ENCODE measurements at places on chromosomes 4 and X.

- no peak for DNase-seq
Observed at GRCh38 chrX:53093177-53093655, 726 bp upstream of the KANTR start.

DNA sequence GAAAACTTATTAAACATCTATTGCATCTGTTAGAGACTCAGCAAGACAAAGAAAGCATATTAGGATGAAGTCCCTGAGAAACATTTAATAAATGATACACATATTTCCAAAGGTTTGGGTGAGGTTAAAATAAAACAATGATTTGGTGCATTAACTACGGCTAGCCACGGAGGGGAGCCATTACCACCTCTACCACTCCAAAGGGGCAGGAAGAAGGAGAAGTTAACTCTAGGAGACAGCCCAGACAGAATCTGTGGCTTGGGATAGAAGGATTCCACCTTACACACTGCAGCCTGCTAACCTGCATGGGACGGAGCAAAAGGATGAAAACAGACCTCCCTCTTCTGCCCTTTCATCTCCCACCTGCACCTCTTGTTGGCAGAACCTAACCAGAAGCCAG is 189.1 kb upstream of the C1QTNF7 start:
- peak; percentile 26 for DNase-seq

DNA sequence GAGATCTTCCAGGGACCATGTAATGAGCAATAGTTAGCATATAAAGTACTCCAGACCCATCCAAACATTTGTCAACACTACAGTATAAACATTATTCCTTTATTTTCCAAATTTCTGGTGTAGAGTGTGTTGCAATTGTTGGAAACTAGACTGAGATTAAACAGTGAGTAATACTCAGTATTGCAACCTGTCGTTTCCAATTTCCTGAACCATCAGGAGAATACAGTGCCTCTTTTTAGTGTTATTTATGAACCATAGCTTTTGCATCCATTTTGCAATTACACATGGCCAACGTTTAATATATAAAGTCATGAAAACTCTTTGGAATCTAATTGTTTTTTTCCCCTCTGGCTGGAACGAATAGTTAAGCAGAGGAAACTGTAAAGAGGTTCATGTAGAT is 58.3 kb upstream of the DHRSX start:
- DNase-seq, result no peak

- no peak for DNase-seq
Observed at GRCh38 chr4:75490155-75490554, 24.0 kb downstream of the RCHY1 start.

- no peak for DNase-seq
Observed at GRCh38 chr4:115259642-115260041, 146.2 kb upstream of the NDST4 start.

GRCh38 chr4:97866821-97867556 is 276.3 kb downstream of the STPG2 start:
- no peak for DNase-seq

GRCh38 chr4:23373261-23373660 is 516.6 kb downstream of the PPARGC1A start:
- peak; percentile 9 for DNase-seq

GRCh38 chr4:150136481-150136880 is 58.2 kb downstream of the DCLK2 start:
- DNase-seq, result no peak

- DNase-seq, result no peak
Observed at GRCh38 chr4:25123236-25123635, 37.0 kb downstream of the SEPSECS start.

GRCh38 chr4:1315836-1316536 is 26.3 kb downstream of the MAEA start:
- DNase-seq, result no peak

- no peak for DNase-seq
Observed at GRCh38 chr4:95534032-95534431, 14.7 kb downstream of the UNC5C start.

- DNase-seq, result no peak
Observed at GRCh38 chrX:12505127-12505526, 286.1 kb upstream of the PRPS2 start.

GRCh38 chr4:78370631-78371372 is 180.8 kb upstream of the ANXA3 start:
- no peak for DNase-seq

GRCh38 chr4:83261307-83261706 is 23.3 kb downstream of the COQ2 start:
- DNase-seq, result no peak

DNA sequence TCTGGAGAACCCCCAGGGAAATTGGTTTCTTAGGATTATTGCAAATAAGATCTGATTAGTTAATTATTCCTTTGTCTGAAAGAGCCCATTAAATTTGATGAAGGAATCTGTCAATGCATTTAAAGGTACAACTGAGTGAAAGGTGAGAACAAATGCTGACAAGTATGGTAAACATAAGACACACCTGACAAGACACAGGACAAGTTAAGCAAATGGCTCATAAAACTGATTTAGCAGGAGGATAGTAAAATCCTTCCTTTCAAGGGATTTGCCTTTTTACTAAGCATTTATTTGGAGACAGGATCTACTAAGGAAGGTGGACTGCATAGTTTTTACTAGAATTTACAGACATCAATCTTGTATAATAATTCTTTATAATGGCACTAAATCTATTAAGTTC is 553.9 kb downstream of the SPRY1 start:
- no peak for DNase-seq

GRCh38 chr4:18815081-18815778 is 793.7 kb upstream of the LCORL start:
- DNase-seq, result no peak

DNA sequence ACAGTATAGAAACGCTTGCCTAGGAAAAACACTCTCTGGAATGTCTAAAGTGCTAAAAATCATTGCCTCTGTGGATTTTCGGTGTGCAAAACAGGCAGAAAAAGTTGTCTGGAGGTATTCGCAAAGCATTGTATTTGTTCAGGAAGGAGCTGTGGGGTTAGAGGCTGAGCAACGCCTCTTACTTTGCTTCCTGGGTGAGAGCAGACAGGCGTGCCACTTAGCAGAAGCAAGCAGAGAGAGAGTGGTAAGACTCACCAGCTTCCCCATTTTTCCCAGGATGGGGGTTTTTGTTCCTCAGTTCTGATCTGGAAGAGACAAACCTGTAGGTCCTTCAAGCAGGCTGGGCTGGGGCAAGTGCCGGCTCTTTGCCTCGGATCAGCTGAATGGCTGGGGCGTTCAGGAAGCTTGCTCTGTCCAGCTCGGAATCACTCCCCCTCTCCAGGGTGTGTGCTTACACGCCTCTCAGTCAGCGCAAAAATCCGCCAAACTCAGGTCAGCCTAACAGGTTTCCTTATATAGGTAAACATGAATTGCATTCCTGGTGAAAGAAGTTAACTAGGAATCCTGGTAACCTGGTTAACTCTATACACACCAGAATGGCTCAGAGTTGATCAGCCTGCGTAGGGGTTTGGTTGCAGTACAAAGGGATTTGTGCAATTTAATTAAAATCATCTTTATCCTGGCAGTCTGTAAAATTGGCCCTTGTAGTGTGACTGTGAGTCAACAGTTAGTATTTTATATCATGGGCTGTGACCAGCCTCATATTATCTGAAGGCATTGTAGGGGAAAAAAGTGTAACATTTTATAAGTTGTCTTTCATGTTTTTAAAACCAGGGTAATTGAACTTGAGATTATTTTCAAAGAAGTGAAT is 213.1 kb upstream of the MID1 start:
- no peak for DNase-seq

DNA sequence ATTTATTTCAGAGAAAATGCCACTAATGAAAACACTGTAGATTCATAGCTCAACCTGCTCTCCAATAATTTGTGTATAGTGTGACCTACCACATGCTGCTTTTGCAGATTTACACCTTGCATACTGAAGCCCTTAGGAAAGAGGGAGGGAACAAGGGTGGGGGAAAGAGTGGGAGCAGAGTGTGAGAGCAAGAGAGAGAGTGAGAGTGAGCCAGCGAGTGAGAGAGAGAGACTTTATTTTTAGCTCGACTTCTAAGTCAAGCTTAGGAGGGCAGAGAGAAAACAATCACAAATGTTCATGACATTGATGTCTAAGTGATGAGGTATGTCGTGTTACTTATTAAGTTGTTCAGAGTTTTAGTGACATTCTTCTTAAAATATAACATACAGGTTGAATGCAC is 112.5 kb upstream of the HAND2 start:
- no peak for DNase-seq

GRCh38 chr4:142282870-142283431 is 563.1 kb downstream of the INPP4B start:
- DNase-seq, result no peak

DNA sequence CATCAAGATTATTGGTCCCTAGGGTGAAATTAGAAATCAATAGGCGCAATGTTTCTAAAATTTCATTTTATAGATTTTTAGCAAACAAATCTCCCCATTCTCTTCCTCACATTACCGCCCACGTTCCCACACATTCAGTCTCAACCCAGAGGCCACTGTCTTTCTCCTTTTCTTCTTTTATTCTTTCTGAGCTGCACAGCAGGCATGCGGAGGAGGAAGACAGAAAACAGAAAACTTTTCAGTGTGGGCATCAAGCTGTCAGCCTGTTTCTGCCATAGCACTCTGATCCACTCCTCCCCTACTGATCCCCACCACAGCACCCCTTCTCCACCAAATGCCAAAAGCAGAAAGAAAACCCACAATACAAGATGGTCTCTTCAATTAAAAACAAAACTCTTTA is 94.8 kb upstream of the ADAMTS3 start:
- no peak for DNase-seq

- DNase-seq, result no peak
Observed at GRCh38 chrX:8849458-8849857, 48.3 kb upstream of the FAM9A start.

GRCh38 chr4:84666439-84666838 is 83.5 kb downstream of the CDS1 start:
- no peak for DNase-seq

- DNase-seq, result no peak
Observed at GRCh38 chrX:1529756-1530155, 7.2 kb downstream of the P2RY8 start.

- no peak for DNase-seq
Observed at GRCh38 chr4:7428261-7429068, 6.3 kb downstream of the PSAPL1 start.

GRCh38 chr4:104983615-104984179 is 163.0 kb upstream of the TET2 start:
- no peak for DNase-seq

DNA sequence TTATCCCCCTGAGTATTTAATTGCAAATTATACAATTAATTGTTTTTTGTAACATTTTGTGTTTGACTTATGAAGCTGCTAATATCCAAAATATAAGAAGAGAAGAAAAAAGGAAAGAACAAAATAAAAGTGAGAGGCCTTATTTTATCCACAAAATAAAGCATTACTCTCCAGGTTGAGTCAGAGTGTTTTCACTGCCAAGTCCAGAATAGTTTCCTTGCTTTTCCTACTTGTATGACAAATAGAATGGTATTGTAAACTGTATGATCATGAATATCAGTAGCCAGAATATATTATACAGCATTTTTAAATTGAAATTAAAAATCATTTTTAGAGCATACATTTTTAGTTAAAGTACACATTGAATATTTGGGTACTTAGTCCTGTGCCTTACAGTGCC is 237.8 kb downstream of the NDST4 start:
- DNase-seq, result no peak

DNA sequence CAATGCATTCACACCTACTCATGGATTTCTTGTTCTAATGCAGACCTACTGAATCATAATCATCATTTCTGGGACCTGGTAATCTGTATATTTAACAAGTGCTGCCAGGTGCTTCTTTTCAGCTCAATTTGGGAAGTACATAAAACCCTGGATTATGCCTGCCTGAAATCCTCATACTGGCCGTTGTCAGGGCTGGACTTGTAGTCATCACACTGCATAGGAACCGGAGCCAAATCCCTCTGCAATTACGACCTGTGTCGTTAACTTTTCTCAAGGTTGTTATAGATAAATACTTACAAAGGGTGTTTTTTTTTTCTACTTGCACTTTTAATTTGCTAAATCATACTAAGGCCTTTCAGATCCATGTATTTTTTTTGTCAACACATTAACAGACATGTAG is 294.9 kb upstream of the PRPS2 start:
- DNase-seq, result no peak

- DNase-seq, result no peak
Observed at GRCh38 chrX:68693481-68694434, 46.3 kb downstream of the STARD8 start.

DNA sequence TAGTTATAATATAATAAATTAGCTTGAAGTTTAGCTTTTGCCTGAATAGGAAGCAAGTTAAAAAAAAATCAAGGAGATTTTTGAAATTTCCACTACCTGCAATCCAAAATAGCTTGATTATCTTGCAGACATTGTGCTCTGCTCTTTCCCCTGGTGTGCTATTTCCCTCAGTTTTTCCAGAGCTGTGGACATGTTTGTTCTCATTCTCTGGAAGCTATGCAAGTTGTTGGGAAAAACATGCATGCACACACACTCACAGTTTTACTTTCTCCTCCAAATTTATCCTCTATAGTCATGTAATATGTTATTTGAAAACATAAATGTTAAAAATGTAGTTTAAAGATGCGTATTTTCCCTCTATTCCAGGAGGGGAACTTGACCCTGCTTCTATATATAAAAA is 225.8 kb upstream of the ARSJ start:
- no peak for DNase-seq

DNA sequence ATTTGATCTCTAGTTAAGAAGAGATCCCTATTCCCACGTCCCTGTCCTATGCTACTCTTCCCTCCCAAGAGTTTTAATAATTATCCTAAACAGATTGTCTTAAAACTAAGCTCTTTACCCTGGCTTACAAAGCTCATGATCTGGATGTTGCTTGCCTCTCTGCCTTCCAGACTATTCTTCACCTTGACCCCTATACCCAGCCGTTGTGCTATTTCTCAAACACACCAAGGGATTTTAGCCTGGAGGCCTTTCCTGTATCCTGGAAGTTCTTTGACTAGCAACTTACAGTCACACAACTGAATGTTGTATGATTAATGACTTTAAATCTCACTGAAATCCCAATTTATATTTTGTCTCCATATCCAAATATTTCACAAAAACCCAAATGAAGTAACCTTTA is 314.9 kb downstream of the ADGRL3 start:
- DNase-seq, result no peak

GRCh38 chrX:68675571-68675970 is 28.1 kb downstream of the STARD8 start:
- no peak for DNase-seq

DNA sequence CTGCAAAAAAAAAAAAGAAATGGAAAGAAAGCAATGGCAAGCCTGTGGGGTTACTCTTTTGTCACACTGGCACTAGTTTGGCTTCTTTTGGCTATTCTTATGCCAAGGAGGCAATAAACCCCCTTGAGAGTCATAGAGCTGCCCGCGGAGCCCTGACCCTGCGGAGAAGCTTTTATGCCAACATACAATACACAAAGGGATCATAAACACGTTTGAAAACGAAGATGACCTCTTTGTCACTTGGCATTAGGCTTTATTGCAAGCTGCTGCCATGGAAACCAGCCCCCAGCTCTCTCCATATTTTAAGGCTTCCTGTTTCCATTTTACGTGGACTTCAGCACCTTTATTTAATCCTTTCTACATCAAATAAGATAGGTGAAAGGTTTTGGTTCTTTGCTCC is 7.6 kb downstream of the NEUROG2 start:
- no peak for DNase-seq

All from fibroblast of skin of left biceps (primary cell).